ENCODE measurements at places on chromosomes 12 and 14.

DNA sequence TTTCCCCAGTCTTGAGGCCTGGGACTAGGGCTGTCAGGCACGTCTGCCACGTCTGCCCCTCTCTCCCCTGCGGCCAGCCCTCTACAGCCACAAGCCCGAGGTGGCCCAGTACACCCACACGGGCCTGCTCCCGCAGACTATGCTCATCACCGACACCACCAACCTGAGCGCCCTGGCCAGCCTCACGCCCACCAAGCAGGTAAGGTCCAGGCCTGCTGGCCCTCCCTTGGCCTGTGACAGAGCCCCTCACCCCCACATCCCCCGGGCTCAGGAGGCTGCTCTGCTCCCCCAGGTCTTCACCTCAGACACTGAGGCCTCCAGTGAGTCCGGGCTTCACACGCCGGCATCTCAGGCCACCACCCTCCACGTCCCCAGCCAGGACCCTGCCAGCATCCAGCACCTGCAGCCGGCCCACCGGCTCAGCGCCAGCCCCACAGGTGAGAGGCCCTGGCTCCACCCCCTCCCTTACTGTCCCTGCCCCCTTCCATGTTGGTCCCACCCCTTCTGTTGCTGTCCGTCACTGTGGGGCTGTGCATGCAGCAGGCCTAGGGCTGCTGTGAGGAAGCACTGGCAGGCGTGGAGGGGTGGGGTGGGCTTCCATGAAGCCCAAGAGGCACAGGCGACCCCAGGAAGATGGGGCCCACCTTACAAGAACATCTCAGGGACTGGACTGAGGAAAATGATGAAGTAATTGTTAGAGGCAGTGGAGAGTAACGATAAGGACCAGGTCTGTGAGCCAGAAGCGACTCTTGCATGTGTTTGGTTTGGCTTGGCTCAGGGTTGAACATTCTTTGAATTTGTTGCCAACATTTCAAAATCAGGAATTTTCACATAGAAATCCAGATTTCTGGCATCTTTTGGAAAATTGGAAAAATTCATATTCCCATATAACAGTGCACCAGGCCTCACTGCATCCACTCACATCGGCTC lies 16.8 kb downstream of the C12orf43 start:
- no peak for DNase-seq

DNA sequence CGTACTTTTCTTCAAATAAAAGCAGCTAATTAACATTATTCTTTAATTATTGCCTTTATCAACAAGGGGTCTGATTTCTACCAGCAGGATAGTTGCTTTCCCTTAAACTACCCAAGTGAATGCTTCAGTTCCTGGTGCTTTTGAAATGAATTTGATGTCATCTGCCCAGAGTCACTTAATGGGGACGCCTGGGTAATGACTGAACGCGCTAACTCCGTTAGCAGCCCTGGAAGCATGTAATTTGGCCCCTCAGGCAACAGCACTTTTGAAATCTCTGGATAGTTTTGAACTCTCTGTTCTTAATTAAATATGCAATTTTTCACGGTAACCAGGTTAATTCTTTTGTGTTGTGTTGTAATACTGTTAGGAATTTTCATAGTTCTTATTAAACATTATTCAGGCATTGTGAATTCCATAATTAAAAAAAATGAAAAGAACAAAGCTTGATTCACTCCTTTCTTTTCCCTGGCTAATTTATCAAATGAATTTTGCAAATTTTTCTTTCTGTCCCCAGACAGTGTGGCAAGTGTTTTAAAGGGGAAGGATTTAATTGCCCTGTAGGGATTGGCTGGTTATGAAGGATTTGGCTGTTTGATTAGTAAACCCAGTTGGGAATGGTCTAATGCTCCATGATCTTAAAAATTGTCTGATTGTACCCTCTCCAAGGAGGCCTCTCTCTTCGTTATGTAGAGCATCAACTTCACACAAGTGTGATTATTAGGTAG lies 137.5 kb upstream of the MYL2 start:
- no peak for DNase-seq

GRCh38 chr12:71503579-71504391 lies 64.2 kb downstream of the LGR5 start:
- DNase-seq: no peak

GRCh38 chr14:90626550-90626949 lies 189.7 kb downstream of the TTC7B start:
- no peak for DNase-seq

DNA sequence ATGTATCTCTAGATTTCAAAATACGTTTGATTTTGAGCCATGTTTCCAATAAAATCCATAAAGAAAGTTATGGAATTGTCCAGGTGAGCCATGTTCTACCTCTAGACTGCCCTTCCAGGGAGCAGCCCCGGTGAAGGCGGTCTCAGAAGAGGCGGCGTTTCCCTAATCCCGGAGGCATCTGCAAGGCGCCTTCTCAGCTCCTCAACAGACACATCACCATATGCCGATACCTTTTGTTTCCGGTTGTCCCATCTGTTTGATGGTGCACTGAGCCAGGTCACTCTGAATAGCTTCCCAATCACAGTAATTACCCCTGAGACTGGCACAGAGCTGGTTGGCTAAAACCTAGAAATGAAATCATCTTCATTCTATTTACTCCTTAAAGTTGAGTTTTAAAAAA lies 305.5 kb upstream of the FKBP4 start:
- no peak for DNase-seq

- DNase-seq: no peak
These were observed 341.2 kb upstream of the KITLG start for GRCh38 chr12:88921434-88921833.

DNA sequence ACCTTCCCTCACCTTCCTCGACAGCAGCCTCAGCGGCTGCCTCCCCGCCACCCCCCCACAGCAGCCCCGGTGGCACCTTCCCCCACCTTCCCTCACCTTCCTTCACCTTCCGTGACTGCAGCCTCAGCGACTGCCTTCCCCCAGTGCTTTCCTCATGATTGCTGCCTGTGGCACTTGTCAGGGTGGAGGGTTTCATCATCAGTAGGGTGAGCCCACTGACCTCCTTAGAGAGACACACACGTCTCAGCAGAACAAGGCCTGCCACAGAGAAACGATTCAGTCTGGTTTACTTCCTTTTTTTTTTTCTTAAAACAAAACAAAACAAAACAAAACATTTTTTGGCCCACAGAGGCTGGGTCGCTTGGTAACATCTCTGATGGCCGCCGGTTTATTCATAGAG lies 75.0 kb downstream of the EP400 start:
- no peak for DNase-seq

DNA sequence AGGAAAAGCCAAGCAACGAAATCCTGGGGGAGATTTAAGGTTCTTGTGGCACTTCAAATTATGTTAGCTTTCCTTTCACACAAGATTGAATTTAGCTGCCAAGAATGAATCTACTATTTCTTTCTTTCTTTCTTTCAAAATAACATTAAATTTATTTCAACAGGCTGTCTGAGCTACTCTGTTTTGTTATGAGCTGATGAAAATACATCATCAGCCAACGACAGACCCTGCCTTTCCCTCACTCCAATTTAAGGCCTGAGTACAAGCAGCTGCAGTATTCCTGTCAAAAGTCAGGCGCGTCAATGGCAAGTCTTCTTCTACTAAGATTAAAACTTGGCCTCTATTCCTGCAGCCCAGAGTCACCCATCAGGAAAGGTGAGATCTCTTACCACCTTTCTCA lies 347.7 kb upstream of the FLRT2 start:
- DNase-seq: no peak

DNA sequence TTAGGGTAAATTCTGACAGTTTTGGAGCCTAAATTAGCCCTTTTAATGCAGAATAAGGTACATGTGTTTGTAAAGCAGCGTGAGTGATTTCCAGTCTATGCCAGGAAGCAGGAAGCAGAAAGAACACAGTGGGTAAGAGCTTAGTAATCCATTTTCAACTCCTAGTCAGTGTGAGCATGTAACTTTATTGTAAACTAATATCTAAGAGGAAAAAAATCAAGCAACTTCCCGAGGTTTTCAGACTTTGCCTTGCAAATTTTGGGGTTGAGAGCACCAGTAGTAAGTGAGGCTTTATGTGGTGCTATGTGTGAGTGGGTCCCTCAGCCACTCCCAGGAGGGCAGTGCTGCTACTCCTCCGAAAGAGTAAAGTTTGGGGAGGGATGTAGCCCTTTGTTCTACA lies 2.9 kb downstream of the CIPC start:
- DNase-seq: no peak

GRCh38 chr12:106248312-106248845 lies 559 bp upstream of the CKAP4 start:
- no peak for DNase-seq

GRCh38 chr12:70535896-70536374 lies 101.3 kb downstream of the PTPRB start:
- DNase-seq: no peak

- DNase-seq: no peak
These were observed 1.1 kb downstream of the KMT5A start for GRCh38 chr12:123384994-123385376.

DNA sequence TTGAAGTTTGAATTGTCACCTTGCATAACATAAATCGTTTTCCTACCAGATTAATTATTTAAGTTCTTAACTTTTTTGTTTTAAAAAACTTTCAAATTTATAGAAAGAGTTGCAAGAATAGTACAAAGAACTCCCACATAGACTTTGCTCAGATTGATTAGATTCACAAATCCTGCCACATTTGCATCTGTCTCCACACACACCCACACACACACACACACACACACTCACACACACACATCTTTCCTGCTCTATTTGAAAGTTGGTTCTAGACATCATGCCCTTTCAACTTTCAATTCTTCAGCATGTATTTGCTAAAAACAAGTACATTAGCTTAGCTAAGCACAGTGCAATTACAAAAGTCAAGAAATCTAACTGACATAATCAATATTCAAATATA lies 184.0 kb downstream of the ITPR2 start:
- DNase-seq: no peak

GRCh38 chr12:122835750-122836026 lies 431 bp downstream of the HIP1R start:
- no peak for DNase-seq

DNA sequence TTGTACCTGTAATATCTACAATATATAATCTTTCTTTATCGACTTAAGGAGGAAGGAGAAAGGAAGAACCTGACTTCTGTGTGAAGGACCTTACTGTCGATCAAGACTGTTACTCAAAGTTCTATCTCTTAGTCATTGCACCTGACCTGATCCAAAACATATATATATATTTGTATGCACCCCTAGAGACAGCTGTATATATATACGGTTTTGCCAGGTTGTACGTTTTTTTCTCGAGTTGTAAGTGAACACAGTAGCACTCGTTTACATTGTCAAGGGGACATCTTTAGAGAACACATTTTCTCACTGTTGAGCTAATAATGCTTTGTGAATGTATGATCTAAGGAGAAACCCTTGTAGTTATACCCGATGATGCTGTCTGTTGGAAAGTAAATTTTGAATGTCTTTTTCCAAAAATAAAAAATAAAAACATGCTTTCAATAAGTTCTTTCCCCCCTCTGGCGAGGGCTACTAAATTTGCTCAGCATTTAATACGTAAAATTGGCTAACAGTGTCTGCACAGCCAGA lies 536 bp upstream of the SLC35E3 start:
- DNase-seq: no peak

DNA sequence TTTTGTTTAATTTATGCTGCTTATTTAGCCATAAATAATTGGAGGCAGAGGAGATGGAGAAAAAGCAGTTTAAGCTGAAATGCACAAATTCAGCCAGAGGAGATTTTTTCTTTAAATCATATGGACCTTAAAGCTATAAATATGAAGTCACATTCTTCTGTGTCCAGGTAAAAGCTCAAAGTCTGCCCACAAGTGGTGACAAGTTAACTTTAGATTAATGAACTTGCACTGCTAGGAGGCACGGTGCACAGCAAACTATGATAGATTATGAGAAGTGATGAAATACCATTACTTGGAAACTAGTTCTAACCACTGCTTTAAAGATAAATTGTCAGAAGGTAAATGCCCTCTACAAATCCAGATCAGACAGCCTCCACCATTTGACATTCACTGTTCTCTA lies 69.0 kb downstream of the IFT81 start:
- no peak for DNase-seq
